ENCODE measurements at places on chromosomes 5 and 9.

DNA sequence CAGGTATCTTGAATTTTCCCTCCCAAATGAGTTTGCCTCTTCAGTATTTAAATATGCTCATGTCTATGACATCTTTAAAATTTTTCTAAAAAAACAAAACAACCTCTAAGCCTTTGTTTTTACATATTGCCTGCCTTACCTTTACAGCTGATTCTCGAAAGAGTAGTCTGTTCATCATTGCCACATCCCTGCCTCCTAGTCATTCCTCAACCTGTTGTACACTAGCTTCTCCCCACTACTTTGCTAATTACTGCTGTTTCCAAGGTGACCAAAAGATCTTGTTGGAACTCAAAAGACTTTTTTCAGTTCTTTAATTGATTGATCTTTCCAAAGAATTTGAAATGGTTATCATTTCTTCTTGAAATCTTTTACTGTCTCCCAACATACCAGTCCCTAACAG is 1.9 kb upstream of the NADK2 start:
- no peak for DNase-seq

DNA sequence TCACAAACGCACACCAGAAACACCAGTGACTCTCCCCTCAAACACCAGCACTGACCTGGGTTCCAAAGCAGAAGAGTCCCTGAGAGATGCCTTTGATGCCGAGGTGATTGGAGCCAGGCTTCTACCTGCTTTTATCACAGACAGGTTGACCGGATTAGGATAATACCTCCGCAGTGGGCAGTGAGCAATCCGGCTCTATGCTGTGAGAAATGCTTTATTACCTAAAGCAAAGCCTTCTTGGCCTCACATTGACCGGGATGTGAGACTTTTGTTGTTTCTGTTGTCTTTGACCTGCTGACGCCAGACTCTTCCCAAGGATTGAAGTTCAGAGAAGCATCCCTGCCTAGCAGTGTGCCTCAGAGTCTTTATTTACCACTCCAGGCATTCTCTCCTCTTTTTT is 320.3 kb upstream of the CLINT1 start:
- no peak for DNase-seq

- DNase-seq, result no peak
Measured at GRCh38 chr5:67286006-67286405, 89.4 kb upstream of the CD180 start.

GRCh38 chr9:113978725-113979342 is 99.3 kb downstream of the AMBP start:
- no peak for DNase-seq
